Activated T-helper 1 cell treated with anti-CD3 and anti-CD28 coated beads, Interleukin-2, amount 50 U/mL, for 16 hours (primary cell): ENCODE measurements at places on chromosomes 5 and 9.

DNA sequence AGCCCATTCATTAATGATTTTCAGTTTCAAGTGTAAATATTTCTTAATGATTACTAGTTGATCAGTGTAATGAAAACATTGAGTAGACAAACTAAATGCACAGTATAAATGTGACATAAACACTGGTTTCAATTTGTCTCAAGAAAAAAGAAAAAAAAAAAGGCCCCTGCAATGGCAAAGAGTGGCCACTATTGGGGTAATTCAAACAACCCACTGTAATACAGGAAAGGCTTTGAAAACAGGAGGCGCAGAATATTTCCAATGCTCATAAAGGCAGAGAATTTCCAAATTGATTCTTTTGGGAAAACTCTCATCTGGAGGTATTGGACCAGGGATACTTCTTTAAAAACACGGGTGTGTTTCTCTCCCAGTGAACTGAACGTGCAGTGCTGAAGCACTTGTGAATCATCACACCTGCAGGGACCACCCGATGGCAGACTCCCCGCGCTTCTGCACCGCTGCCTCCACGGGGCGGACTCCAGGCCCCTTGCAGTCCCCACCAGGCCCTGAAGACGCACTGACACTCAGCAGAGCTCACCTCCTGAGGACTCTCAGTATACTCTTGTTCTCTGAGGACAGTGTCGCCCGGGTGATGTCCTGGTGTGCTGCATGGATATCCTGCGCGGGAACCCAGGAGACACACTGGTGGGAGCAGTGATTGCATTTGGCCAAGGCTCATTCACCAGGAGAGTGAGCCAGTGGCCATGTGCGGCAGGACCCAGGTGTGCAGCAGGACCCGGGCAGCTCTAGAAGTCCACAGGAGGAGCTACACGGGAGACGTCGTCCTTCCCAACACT lies 227.6 kb upstream of the IRX4 start:
- DNase-seq: no peak

- no peak for DNase-seq
Observed at GRCh38 chr5:81058121-81058520, 98.0 kb downstream of the RASGRF2 start.

DNA sequence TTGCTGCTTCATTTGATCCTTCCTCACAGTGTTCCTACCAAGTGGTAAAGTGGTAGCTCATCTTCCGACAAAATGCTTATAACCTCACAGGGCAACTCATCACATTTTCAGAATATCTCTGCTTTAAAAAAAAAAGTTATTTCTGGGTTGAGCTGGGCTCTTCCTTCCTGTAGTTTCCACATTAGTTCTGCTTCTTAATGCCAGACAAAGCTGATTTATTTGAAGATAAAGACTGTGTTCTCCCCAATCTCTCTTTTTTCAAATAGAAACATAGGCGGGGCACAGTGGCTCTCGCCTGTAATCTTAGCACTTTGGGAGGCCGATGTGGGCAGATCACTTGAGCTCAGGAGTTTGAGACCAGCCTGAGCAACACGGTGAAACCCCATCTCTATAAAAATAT lies 273.1 kb downstream of the ACTL7B start:
- DNase-seq: no peak

DNA sequence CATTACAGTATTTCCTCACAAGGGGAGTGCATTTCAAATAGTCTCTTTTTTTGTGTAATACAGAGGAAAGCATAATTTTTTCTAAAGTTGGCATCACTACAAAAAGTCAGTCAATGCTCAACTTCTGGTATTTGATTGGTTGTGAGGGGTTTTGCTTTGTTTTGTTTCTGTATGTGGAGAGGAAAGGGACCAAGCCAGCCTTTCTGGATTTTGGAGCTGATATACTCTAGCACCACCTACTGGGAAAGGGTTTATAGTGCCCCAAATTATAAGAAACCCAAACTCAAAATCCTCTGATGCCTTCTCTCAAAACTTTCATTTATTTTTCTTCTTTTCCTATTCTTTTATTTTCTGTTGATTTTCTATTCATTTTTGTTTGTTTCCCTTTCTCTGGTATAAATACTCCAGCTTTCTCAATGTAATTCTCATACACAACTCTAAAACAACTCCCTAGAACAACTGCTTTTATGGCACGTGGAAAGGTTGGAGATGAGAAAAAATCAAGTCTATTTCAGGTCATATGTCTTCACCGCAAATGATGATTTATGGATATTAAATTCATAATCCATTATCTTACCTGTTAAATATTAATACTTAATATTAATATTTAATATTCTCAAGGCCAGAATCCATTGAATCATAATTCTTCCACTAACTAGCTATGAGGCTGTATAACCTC lies 69.5 kb upstream of the ANXA1 start:
- DNase-seq: no peak

- DNase-seq: no peak
Observed at GRCh38 chr5:160092960-160093707, 26.1 kb downstream of the PWWP2A start.
